ENCODE measurements at places on chromosomes 16 and 17.

DNA sequence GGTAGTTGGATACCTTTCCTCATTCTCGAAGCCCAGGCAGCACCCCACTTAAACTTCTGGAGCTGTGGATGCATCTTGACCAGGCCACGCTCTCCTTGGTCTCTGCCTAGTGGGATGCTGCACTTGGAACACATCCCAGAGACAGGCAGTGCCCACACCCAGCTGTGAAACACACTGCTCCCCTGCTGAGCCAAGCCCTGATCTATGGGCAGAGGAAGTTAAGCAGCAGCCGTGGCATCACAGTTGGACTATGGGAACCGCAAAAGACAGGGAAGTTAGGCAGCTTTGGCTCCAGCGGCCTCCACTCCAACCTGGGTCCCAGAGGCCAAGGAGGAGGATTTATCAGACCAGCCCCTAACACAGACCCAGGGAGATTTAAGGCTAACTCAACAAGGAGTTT lies 284.8 kb upstream of the CCL2 start:
- no peak for DNase-seq

DNA sequence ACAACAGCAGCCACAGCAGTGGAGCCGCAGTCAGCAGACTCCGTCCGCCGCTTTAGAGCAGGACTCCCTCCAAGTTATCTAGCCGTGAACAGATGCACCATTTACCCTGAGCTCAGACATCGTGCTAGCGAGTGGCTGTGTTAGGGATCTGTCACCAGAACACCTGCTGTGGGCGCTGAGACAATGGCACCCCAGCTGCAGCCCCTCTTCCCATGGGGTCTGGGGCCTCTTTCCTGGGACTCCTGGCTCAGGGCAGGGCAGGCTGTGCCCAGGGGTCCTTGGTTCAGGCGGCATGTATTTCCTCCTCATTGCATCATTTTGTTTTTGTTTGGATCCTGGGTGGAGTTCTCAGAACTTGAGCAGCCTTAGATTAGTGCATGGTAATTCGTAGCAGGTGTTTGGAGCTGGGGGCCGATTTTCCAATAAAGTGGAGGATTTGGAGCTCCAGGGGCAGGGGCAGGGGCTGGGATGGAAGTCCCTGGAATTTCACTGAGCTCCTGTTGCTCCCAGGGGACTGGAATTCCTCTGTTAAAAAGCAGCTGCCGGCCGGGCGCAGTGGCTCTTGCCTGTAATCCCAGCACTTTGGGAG lies 23.4 kb downstream of the NMRAL1 start:
- DNase-seq: no peak

GRCh38 chr17:7019839-7020519 lies 2.9 kb upstream of the BCL6B start:
- DNase-seq: peak; percentile 48

- DNase-seq: no peak
These were observed 414.6 kb upstream of the GOT2 start for GRCh38 chr16:59148769-59149155.
